ENCODE measurements at places on chromosomes 12 and 14.
A peak's percentile ranks its signal among the peaks of the same experiment; 100 is the strongest.

DNA sequence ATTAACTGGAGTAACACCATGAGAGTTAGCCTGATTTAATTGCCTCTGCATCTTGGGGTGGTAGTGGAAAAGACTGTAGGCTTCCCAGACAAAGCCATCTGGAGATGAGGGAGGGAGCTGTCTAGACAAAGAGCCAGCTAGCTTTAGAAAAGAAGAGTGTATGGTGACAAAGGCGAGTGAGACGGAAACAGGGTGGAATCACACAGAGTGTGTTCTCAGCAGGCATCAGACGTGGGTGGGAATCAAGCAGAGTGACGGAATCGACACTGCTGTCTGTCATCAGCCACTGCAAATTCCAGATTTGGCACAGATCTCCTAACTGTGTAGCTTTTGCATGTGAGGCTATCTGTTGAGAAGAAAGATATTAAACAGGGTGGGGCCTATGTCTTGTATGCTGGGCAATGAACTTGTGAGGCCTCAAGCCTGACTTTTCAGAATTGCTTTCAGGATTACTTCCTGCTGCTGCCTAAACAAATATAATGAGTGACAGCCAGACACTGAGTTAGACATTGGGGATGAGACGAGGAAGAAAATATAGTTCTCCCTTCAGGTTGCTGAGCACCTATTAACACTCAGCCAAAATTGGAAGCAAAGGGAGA, 236.5 kb upstream of the GRIP1 start:
- no peak for DNase-seq

DNA sequence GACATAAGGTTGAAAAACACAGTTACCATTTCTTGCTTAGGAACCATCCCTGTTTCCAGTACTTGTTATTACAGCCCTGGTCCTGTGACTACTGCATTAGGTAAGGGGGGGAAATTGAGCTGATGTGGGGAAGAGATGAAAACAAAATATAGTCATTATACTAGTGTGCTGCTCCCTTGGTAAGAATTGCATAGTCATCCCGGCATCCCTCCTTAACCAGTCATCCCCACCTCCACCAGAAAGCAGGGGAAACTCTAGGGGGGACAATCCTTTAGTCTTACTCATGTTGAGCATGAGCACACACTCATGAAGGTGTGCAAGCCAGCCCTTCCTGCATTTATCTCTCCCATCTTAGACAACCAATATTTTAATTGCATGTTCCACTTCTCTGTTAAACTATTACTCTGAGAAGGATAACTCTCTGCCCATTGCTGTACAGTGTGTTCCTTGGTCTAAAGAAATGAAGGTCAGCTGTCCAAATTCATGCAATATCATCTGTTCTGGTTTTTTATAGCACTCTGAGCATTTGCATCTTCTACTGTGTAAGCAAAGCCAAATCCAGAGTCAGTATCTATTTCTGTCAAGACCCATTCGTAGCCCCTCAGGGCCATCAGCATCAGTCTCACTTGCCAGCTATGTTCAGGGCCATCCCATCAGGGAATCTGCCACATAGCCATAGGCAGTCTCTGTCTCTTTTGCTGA, 46.8 kb downstream of the TMEM30B start:
- no peak for DNase-seq

GRCh38 chr12:64001439-64001838, 156.9 kb downstream of the SRGAP1 start:
- DNase-seq = no peak

- DNase-seq = no peak
These were observed 34.1 kb downstream of the SLCO1A2 start for GRCh38 chr12:21300632-21301031.

GRCh38 chr12:4796694-4797482, 76.7 kb downstream of the GALNT8 start:
- DNase-seq = no peak

DNA sequence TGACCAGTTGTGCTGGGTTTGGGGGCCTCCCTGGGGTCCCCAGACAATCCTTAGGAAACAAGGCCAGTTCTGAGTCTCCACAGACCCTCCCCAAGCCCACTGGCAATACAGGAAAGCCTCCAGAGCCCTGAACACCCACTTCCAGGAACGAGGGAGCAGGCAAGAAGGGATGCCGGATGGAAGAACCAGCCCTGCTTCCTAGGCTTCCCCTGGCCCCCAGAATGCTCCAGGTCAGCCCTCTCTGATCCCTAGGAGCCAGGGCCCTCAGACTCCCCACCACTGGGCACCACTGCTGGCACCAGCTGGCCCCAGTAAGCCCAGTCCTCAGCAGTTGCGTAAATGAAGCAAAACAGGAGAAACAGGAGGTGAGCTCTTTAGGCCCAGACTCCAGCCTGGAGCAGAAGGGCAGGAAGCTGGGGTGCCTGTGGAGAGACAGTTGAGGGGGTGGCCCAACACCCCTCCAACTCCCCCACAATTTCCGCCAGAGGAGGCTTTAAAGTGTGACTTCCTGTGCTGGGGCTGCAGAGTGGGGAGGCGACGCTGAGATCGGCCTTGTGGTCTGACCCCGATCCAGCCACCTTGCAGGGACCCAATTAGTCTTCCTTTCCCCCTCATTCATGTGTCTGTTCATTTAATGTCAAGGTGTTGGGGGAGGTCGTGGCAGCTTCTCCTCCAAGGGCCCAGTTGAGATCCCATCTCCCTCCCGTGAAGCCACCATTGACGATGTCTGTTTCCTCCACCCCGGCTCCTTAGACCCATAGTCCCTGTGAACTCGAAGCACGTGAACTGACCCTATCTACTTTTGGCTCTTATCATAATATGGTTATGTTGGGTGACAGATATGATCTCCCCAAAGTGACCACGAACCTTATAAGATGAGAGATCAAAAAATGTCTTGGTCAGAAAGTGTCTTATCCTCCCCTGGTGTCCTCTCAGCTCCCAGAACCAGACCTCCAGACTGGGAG, 4.7 kb downstream of the TNFRSF1A start:
- DNase-seq = peak; percentile 75

DNA sequence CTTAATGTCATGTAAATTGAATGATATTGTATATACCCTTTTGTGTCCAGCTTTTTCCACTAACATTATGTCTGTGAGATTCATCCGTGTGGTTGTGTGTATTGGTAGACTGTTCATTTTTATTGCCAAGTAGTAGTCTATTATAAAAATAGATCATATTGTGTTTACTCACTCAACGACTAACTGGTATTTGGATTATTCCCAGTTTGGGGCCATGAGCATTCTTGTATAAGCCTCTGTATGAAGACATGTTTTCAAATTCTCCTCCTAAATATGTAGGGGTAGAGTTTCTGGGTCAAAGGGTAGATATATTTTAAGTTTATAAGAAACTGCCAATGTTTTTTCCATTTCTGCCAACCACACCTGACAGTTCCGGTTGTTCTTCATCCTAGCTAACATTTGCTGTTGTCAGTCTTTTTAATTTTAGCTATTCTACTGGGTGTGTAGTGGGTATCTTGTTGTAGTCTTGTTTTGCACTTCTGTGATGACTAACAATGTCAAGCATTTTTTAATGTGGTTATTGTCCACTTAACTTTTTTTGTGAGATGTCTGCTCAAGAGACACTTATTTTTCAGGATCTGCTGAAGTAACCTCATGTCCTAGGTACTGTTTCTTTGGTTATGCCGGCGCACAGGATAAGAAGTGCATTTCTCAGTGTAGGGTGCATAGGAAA, 93.2 kb downstream of the DACT1 start:
- DNase-seq = no peak

DNA sequence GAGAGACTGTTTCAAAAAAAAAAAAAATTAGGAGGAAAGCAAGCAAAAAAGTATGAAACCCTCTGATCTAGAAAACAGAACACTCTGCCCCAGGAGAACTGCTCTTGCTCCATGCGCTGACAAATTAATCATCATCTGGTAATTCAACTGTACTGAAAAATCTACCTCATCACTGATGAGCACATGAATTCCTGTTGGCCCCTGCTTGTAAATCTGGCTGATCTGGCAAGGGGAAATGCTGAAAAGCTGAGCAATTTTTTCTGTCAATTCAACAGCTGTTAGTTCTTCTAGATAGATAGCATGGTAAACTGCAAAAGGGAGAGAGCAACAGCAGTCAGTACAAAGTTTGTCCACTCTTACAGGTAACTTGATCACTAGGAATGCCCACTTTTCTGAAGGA, 15.2 kb upstream of the CSRNP2 start:
- no peak for DNase-seq

- DNase-seq = no peak
These were observed 11.1 kb downstream of the TXNRD1 start for GRCh38 chr12:104226672-104227071.

- DNase-seq = no peak
These were observed 62.8 kb downstream of the TSHR start for GRCh38 chr14:81018251-81018650.

GRCh38 chr12:122161682-122162081, 12.3 kb downstream of the IL31 start:
- DNase-seq = no peak

DNA sequence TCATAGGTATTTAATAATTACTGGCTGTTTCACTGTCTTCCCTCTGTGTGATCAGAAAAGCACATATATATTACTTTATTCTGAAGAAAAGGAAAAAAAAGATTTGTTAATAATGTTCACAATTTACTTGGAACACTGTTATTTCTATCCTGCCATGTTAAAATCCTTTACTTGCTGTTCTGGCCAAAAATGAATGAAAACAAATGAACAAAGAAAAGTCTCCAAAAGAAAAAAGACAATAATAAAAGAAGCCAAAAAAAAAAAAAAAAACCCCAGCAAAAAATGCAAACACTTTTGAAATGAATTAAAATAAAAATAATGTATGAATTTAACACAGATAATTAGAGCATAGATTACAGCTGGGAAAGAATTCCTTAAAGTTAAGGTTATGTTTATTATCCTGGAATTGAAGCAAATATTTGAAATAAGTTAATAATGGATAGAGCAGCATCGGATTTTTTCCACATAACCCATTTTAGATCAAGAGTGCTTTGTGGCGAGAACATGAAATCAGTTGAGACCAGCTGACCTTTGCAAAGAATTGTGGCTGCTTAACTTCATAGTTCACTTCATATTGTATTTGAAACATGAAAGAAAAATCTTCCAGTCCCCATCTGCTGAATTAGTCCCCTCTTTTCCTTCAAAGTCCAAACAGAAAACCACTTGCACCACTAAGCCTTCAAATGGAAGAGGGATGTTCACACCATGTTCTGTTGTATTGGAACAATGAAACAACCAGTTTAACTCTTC, 444.8 kb downstream of the ADAMTS20 start:
- no peak for DNase-seq

GRCh38 chr12:64669270-64669842, 59.1 kb downstream of the RASSF3 start:
- peak; percentile 53 for DNase-seq

DNA sequence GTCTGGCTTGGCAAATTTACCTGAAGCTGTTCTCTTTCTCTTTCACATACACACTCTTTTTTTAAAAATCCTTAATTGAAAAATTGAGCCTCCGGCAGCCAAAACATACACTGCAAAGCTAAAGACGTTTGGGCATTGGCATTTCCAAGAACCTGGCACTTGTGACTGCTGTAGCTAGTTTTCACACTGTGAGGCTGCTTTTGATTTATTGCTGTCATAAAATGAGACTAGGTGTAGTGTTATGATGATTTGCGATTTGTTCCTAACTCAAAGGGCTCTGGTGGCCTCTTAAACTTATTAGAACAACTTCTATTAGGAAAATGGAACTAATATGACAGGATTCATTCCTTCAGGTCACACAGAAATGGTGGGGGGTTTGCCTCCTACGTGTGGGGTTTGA, 377.1 kb upstream of the FAR2 start:
- DNase-seq = no peak

DNA sequence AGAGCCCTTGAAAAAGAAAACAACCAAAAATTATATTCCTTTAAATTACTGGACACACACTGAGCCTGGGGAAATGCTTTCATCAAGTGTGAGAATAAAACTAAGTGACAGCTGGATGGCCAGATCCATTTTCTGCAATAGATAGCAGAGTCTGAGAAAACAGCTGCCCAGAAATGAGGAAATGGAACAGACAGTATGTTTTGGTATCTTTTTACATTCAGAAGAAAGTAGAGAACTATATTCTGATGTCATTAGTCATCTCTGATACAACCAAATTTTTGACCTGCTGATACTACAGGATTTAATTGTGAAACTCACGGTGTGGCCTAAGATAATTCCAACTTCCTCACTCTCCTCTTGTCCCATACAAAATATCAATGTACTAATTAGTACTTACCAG, 78.2 kb downstream of the HMGA2 start:
- DNase-seq = no peak

DNA sequence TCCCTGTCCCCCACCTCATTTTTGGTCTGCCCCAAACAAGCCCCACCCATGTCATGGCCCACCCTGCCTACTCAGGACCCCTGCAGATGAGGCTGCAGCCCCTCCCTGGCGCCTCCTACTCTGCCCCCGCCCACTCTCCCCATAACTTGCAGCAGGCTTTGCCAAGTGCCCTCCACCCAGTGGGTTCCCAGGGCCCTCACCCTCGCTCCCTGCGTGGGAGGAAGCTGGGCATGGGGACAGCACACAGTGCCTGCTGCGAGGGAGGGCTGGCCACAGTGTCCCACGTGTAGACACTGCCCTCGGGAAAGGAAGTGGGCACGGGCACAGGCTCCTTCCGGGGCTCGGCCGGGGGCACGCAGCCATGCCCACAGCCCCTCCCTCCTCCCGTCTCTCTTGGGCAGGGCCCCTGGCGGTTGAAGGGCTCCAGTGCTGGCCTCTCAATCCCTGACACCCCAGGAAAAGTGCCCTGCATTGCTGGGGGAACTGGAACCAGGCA, 9.4 kb downstream of the AKT1 start:
- peak; percentile 27 for DNase-seq

DNA sequence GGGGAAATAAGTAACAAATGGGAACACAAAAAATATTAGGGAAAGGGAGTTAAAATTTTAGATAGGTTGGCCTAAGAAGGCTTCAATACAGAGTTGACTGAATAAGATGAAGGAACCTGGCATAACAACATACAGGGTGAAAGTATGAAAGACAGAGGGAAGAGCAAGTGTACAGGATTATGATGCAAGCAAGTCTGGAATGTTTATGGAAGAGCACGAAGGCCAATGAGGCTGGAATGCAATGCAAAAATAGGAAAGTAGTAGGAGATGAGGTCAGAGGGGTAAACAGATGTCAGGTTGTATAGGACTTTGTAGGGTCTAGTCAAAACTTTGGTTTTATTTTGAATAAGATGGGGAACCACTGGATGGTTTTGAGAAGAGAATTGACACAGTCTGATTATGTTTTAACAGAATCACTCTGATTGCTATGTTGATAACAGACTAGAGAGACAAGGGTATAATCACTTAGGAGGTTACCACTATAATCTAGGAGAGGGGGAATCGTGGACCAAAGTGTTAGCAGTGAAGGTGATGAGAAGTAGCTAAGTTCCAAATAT, 96.8 kb downstream of the OSBPL8 start:
- DNase-seq = no peak

GRCh38 chr12:52353766-52354165, 13.5 kb downstream of the KRT85 start:
- DNase-seq = no peak

DNA sequence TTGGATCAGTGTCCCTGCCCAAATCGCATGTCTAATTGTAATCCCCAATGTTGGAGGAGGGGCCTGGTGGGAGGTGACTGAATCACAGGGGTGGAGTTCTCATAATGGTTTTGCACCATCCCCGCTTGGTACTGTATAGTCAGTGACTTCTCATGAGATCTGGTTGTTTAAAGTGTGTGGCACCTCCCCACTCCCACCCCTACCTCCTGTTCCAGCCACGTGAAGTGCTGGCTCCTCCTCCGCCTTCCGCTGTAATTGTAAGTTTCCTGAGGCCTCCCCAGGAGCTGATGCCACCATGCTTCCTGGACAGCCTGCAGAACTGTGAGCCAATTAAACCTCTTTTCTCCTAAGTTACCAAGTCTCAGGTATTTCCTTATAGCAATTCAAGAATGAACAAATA, 67.2 kb downstream of the FERMT2 start:
- no peak for DNase-seq
